ENCODE measurements at places on chromosomes 3 and 15.
A peak's percentile ranks its signal among the peaks of the same experiment; 100 is the strongest.

DNA sequence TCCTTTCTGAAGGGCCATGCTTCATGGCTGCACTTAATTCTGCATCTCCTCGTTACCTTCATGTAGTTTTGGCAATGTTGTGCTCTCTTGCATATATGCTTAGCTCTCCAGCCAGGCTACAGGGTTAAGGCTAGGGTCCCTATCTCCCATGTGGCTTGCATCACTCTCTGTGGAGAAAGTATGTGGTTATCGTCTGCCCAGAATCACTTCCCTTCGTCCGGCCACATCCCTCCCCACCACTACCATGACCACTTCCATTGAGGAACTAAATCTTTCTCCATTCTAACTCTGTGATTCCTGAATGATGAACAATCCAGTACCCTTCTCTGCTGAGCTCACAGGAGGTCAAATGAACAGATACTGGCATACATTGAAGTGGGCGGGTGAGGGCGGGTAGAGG is 34.0 kb downstream of the WWTR1 start:
- DNase-seq: no peak

GRCh38 chr15:51108933-51109550 is 14.3 kb upstream of the TNFAIP8L3 start:
- DNase-seq: no peak

DNA sequence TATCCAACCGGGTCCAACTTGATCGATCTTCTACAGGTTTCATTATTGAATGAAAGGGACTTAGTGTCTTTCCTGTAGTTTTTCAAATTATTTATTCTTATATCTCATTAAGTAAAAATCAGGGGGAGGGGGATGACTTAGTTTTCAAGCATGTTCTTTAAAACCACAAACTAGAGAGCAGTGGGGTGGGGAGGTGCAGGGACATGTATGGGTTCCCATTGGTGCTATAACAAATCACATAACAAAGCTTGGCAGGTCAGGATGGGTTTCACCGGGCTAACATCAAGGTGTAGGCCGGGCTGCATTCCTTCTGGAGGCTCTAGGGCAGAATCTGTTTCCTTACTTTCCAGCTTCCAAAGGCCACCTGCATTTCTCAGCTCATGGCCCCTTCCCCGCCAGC is 32.7 kb downstream of the CCNL1 start:
- DNase-seq: no peak

GRCh38 chr3:182138393-182138792 is 426.7 kb downstream of the SOX2 start:
- no peak for DNase-seq

DNA sequence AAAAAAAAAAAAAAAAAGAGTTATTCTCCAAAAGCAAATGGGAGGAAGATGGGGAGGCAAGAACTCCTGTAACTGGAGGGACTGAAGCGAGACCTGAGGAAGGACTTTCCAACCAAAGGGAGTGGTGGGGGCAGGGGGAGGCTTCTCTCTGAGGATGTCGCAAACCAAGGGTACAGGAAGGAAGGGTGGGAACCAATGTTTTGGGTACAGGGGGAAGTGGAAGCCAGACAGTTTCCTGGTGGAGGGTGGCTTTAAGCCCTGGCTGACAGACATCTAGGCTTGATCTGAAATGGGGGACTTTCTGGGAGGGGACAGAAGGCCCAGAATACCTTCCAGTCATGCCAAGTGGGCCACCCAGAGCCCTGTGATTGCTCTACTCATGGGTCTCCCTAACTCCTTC is 27.0 kb downstream of the VIPR1 start:
- no peak for DNase-seq

GRCh38 chr3:168040607-168041208 is 55.0 kb downstream of the GOLIM4 start:
- DNase-seq: peak; percentile 39

DNA sequence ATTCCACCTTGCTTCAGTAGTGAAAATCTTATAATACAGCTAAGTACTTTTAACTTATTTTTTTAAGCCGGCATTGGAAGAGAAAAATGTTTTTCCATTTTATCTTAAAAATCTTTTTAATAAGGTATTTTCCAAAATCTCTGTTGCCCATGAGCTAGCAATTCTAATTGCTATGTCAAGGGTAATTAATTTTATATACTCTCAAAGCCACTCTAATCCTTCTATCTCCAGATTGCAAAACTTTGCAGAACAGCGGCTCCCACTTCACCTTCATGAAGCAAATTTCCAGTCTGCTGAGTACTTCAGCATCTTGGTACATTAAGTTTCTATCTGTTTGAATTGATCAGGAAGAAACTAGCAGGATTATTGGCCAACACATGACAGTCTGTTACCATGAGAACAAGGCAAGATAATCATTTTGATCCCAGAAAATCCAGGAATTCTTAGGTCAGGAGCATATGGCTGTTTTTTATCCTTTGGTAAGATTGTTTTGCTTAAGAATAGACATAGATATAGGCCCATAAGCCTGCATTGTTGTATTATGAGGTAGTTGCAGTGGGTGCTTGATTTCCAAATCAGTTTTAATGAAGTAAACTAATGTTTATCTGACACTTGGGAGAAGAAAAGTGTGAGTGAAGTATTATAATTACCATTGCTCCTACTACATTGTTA is 6.0 kb downstream of the TIPARP start:
- no peak for DNase-seq

- no peak for DNase-seq
Measured at GRCh38 chr3:159788291-159788690, 200.3 kb upstream of the IL12A start.

- DNase-seq: no peak
Measured at GRCh38 chr15:85382942-85383341, 2.5 kb downstream of the AKAP13 start.

- no peak for DNase-seq
Measured at GRCh38 chr15:35888815-35889214, 342.9 kb upstream of the DPH6 start.

GRCh38 chr3:13045904-13046568 is 27.2 kb downstream of the IQSEC1 start:
- no peak for DNase-seq

- DNase-seq: no peak
Measured at GRCh38 chr3:39088456-39088855, 19.0 kb downstream of the GORASP1 start.

DNA sequence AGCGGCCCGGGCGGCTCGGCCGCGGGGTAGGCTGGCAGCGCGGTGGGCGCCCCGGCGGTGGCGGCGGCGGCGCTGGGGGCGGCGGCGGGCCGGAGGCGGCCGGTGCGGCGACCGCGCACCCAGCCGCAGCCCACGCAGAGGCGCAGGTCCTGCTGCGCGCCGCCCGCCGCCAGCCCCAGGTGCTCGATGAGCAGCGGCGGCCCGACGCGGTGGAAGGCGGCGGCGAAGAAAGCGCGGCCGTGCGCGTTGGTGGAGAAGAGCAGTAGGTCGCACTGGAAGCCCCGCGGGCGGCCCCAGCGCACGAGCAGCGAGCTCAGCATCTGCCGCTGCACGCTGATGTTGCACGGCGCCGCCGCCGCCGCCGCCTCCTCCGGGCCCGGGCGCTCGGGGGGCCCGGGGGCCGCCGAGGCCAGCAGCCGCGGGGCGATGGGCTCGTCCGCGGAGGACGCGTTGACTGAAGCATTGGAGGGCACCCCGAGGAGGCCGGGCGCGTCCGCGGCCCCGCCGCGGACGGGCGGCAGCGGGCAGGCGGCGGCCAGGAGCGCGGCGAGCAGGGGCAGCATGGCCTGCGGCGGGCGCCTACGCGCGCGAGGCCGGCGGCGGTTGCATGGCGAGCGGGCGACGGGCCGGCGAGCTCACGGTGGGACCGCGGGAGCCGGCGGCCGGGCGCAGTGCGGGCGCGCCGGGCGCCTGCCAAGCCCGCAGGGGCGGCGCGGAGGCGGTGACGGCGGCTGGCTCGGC is 452 bp downstream of the TMEM158 start:
- DNase-seq: no peak

- DNase-seq: no peak
Measured at GRCh38 chr3:18233987-18234716, 191.0 kb downstream of the SATB1 start.

- DNase-seq: no peak
Measured at GRCh38 chr15:71588746-71589145, 221.6 kb upstream of the NR2E3 start.

DNA sequence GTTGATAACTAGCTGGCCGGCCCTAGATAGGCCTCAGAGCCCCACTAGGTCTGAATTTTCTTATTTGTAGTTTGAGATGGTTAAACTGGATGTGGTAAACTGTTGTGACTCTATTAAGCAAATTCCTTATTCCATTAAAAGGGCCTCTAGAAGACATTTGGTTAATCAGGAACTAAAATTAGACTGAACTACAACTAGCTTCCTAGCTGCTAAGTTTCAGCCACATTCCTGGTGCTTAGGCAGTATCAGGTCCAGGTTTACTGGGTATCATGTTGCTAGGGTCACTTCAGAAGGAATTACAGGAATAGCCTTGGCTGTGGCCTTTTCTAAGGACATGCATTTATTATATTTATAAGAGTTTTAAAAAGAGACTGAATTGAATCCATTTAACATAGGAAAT is 136.3 kb downstream of the PLD1 start:
- DNase-seq: no peak

GRCh38 chr15:52975941-52976449 is 185.9 kb upstream of the ONECUT1 start:
- no peak for DNase-seq

DNA sequence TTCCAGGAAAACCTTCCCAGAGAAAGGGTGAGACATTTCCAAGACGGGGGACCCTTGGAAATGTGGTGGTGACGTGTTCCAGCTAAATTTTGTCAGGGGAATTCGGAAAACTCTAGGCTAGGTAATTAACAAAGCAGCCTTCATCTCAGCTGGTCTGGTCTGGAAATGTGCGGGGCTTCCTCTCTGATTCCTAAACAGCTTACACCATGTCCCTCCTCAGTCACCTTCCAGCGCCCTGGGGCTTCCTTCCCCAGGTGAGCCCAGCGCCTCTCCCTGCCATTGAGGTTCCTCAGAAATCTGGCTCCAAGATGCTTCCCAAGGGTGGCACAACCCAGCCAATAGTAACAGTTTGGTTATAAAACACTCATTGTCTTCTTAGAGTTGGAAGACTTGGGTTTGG is 571 bp downstream of the ACAD9 start:
- DNase-seq: no peak

DNA sequence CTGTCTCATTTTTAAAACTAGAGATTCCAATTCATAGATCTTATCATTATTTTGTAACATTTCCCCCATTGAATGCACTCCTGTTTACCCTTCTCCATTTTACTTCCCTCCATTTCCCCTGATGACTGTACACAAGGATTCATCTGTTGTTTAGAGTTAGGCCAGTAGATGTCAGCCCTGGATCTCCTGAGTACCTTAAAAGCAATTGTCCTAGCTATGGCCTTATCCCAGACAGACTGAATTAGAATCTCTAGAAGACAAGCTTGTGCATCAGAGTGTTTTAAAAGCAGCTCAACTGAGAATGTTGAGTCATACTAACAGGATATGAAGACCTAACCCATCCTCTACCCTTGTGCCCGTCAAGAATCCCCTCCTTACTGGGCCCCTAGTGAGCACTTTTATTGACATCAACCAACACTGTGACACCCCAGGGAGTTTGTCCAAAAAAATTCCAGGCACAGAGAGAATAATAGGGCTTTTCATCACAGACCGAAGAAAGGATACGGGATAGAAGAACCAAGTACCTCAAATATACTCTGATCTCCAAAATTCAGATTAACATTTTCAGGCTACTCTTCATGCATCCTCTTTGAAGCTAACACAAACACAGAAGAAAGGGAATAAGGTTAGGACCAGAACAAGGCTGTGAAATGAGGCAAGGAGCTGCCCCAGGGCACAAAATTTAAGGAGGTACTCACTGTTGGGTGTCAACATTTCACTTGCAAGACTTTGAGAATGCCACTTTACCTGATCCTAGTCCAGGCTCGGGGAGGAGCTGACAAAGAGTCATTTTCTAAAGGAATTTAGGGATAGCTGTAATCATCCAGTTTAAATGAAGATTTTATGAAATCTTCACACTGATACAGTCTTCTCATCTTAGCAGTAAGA is 17.1 kb downstream of the ZBED2 start:
- DNase-seq: peak; percentile 26

DNA sequence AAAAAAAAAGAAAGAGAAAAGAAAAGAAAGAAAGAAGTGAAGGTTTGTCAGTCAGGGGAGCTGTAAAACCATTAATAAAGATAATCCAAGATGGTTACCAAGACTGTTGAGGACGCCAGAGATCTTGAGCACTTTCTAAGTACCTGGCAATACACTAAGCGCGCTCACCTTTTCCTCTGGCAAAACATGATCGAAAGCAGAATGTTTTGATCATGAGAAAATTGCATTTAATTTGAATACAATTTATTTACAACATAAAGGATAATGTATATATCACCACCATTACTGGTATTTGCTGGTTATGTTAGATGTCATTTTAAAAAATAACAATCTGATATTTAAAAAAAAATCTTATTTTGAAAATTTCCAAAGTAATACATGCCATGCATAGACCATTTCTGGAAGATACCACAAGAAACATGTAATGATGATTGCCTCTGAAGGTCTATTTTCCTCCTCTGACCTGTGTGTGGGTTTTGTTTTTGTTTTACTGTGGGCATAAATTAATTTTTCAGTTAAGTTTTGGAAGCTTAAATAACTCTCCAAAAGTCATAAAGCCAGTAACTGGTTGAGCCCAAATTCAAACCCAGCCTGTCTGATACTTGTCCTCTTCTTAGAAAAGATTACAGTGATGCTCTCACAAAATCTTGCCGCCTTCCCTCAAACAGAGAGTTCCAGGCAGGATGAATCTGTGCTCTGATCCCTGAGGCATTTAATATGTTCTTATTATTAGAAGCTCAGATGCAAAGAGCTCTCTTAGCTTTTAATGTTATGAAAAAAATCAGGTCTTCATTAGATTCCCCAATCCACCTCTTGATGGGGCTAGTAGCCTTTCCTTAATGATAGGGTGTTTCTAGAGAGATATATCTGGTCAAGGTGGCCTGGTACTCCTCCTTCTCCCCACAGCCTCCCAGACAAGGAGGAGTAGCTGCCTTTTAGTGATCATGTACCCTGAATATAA is 2.0 kb downstream of the B2M start:
- peak; percentile 44 for DNase-seq

GRCh38 chr15:73884159-73884558 is 10.8 kb downstream of the TBC1D21 start:
- DNase-seq: no peak

- no peak for DNase-seq
Measured at GRCh38 chr3:114370537-114371174, 76.8 kb downstream of the TIGIT start.

- DNase-seq: no peak
Measured at GRCh38 chr3:126938520-126939337, 44.2 kb upstream of the PLXNA1 start.

DNA sequence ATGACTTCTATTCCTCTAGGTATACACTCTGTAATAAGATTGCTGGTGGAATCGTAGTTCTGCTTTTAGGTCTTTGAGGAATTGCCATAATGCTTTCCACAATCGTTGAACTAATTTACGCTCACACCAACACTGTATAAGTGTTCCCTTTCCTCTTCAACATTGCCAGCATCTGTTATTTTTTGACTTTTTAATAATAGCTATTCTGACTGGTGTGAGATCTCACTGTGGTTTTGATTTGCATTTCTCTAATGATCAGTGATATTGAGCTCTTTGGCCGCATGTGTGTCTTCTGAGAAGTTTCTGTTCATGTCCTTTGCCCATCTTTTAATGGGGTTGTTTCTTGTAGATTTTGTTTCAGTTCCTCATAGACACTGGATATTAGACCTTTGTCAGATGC is 12.8 kb downstream of the NXPE3 start:
- no peak for DNase-seq

GRCh38 chr15:65303687-65304380 is 643 bp upstream of the RNU5B-1 start:
- DNase-seq: peak; percentile 29

- no peak for DNase-seq
Measured at GRCh38 chr3:42019144-42019952, 57.4 kb upstream of the ULK4 start.

Measured in NCI-H460 (cell line).